ENCODE measurements at places on chromosomes 16 and 17.

- no peak for DNase-seq
Measured at GRCh38 chr17:45318561-45319230, 1.9 kb upstream of the MAP3K14 start.

- DNase-seq, result no peak
Measured at GRCh38 chr17:80968602-80969029, 23.0 kb upstream of the CHMP6 start.

- DNase-seq, result no peak
Measured at GRCh38 chr17:17035920-17036523, 6.2 kb upstream of the MPRIP start.

GRCh38 chr17:73770115-73770848 lies 126.0 kb upstream of the SDK2 start:
- DNase-seq, result no peak

GRCh38 chr16:48335961-48336360 lies 49.3 kb downstream of the SIAH1 start:
- DNase-seq, result no peak

Data from activated CD8-positive, alpha-beta memory T cell treated with anti-CD3 and anti-CD28 coated beads for 24 hours (primary cell).